ENCODE measurements at places on chromosomes 1 and 21.

- DNase-seq = no peak
These were observed 63.1 kb upstream of the PBX1 start for GRCh38 chr1:164495905-164496304.

GRCh38 chr1:155226910-155227260, 18.4 kb downstream of the MTX1 start:
- peak; percentile 91 for DNase-seq

DNA sequence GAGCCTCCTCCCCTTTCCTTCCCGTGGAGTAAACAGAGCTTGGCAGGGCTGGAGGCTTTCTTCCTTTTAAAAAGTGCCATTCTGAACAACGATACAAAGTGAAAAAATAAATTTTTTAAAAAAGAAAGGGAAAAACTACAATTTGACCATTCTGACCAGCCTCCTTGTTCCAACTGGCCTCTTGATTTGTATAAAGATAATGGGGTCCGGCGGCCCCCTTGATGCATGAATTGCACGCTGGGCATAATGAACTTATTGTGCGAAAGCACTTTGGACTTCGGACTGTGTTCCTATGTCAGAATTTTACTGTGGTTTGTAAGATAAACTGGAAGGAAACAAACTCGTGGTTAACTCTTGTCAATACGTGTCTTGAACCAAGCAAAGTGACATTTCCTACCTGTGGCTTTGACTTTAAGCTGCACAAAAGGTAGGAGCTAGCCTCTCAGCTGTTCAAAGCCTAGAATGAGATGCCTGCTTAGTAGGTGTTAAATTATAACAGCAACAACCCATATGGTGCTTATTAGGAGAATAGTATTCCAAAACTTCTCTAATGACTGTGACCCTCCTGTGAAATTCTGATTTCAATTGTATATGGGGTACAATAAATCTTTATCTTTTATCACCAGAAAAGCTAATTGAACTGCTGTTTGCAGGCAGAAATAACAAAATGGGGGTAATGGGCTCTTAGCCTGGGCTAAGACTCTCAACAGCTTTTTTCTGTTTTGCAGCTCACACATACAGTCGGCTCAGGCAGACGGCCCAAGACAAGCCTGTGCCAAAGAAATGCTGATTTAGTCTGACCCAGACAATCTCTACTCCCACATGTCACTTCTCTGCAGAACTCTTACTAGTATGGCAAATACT, 9.3 kb downstream of the IRF2BP2 start:
- peak; percentile 36 for DNase-seq

DNA sequence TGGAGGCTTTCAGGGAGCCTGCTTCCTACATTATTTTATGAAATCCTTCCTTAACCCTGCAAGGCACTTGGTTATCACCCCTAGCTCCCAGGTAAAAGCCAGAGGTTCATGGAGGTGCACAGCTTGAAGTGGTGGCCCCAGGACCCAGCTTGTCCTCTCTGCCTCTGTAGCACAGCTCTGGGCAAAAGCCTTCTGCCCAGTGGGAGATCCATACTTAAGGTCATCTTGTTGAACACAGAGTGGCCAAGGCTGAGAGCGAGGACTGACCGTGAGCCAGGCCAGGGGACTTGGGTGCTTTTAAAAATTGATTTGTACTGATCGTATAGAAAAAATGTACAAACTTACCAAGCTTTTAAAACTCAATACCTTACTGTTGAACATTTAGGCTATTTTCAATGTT, 33.4 kb downstream of the KCNA2 start:
- DNase-seq = no peak

GRCh38 chr21:28421716-28422524, 570.8 kb downstream of the LTN1 start:
- DNase-seq = no peak

- no peak for DNase-seq
These were observed 574.2 kb downstream of the MATN1 start for GRCh38 chr1:30149226-30149625.

- DNase-seq = peak; percentile 19
These were observed 30.8 kb downstream of the SPAG17 start for GRCh38 chr1:118154220-118154619.

GRCh38 chr1:181499825-181500224, 16.5 kb downstream of the CACNA1E start:
- no peak for DNase-seq

- peak; percentile 10 for DNase-seq
These were observed 5.1 kb upstream of the LAMTOR5 start for GRCh38 chr1:110412576-110412975.

DNA sequence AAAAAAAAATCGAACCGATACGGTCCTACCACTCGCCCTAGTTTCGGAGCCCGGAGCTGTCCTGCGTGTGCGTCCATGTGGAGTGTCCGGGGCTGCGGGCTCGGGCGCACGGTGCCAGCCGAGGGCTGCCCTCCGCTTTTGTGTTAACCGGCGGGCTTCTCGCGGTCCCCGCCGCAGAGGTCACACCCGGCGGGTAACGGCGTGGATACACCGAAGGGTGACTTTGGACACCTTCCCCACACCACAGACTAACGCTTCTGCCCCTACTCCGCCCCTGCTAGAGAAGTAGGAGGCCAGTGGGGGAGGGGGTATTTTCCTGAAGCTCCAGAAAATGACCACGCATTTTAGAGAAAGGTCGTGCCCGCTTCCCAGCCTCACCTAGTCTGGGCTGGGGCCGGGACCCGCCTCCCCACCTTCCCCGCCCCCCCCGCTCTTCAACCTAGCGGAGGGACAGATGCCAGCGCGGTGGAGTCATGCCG, 609 bp upstream of the ATF3 start:
- no peak for DNase-seq

DNA sequence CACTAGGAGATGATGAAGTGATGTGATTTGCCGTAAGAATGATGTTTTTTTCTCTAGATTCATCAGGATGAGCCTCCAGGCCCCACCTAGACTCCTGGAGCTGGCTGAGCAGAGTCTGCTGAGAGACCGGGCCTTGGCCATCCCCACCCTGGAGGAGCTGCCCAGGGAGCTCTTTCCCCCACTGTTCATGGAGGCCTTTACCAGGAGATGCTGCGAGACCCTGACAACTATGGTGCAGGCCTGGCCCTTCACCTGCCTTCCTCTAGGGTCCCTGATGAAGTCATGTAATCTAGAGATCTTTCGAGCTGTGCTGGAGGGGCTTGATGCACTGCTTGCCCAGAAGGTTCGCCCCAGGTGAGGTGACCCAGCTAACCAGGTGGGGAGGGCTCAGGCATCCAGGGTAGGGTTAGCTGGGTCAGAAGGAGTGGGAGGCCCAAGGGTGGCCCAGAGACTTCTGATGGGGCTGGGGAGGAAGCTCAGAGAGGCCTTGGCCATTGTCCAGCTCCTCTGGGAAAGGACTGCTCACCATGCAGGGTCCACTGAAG, 1.3 kb downstream of the PRAMEF12 start:
- DNase-seq = no peak

GRCh38 chr1:52413410-52413989, 9.1 kb downstream of the PRPF38A start:
- no peak for DNase-seq

- DNase-seq = no peak
These were observed 15.1 kb downstream of the CELF3 start for GRCh38 chr1:151701515-151701914.

DNA sequence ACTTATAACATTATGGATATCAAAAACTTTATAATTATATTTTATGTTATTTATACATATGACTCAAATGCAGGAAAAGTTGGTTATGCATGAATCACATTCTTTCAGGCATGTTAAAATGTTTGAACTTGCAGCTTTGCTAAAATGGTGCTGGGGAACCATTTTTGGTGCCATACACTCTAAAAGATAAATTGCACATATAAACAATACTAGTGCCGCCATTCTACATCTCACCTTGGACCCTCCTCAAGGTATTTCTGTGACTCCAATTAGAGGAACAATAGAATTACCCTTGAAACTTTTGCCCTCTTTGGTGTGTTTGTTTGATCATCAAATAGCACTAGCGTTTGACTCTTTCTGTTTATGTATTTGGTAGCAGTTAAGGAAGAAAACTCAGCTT, 997 bp downstream of the PRKACB start:
- no peak for DNase-seq

- no peak for DNase-seq
These were observed 32.7 kb upstream of the MTR start for GRCh38 chr1:236762410-236762809.

GRCh38 chr1:19329188-19329587, 17.1 kb downstream of the SLC66A1 start:
- DNase-seq = no peak

DNA sequence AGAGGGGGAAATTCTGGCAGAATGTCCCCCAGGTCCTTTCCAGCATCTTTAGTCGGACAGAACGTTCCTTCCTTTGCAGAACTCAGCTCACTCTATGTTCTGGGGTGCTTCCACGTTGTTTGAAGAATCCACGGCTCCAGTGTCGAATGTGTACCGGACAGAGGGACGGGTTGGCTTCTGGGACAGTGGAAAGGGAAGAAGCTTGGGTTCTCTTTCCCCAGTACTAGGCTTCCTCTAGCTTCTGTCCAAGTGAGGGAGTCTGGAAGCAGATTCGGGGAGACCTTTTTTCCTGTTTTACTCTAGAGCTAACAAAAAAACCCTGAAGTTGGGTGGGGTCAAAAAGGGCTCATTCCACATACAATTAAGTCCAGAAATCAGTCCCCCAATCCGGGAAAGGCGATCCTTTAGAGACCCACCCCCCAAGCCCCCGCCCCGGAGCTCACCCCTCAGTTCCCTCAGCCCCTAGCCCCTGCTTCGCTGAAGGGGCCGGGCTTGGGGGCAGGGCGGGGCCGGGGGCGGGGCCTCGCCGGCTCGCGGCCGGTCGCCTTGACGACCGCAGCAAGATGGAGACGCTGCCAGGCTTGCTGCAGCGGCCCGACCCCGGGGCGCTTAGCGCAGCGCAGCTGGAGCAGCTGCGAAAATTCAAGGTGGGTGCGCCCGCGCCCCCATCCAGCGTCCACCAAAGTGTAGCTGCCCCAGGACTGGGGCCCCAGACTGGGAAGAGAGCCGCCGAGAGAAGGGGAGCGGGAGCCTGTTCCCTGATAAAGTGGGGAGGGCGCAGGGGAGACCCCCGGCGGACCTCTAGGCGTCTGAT, at the start of gene RIIAD1:
Gene RIIAD1, plus strand, starts transcription at position 549 of the 814 bp plus-strand sequence. Its CDS starts 15 bp downstream, at position 564.
- peak; percentile 77 for DNase-seq

DNA sequence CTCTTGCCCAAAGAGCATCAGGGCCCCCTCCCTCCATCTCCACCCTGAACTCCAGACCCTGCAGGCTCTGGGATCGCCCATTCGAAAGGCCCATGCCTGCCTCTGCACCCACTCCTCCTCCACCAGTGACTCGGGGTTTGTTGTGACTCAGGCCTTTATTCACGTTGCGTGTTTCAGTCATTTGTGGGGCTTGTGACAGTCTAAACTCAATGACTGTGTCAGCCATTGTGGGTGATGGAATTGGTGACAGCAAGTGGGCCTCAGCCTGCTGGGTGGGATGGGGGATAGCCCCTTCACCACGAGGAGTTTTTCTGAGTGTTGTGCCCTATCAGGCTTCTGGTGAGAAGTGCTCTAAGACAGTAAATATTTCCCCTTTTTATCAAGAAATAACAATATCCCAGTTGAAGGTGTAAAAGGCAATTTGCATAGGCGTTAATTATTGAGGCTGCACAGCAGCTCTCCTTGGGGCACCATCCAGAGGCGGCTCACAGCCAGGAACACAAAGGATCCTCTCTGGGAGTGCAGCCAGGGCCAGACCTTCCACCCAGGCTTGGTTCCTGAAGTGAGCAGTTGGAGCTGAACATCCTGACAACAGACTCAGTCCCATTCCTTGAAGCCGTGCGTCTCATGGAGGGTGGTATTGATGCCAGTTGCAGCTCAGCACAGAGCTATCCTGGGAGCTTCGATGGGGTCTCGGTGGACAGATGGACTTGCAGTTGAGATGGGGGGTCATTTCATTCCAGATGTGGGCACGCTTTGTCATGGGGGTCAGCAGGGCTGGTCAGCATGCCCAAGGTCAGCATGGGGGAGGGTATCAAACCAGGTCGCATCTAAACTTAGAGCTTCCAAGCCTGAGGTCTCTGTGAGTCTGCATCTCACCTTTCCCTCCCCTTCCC, 135.6 kb upstream of the CACNA1E start:
- DNase-seq = no peak

- DNase-seq = no peak
These were observed 38.3 kb downstream of the IRF2BP2 start for GRCh38 chr1:234571702-234572101.

- DNase-seq = no peak
These were observed 511.0 kb upstream of the CAMK1G start for GRCh38 chr1:209072481-209072880.

DNA sequence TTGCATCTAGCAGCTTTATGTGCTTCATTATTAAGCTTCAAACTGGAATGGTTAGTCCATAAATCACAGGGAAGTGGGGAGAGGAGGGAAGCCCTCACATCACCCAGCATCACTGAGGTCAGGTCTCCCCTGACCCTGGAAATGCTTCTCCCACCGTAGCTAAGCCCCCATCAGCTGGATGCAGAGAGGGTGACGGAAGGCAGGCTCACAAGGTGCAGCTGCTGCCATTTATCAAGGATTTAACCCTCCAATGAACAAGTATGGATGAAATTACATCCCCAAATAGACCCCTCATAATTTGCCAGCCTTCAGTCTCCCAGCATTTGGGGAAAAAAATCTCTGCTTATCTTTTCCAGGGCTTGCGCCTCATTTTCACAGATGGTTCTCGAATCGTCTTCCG, 60.8 kb downstream of the PGM1 start:
- DNase-seq = no peak

GRCh38 chr1:5379176-5379759, 613.0 kb downstream of the NPHP4 start:
- DNase-seq = no peak

DNA sequence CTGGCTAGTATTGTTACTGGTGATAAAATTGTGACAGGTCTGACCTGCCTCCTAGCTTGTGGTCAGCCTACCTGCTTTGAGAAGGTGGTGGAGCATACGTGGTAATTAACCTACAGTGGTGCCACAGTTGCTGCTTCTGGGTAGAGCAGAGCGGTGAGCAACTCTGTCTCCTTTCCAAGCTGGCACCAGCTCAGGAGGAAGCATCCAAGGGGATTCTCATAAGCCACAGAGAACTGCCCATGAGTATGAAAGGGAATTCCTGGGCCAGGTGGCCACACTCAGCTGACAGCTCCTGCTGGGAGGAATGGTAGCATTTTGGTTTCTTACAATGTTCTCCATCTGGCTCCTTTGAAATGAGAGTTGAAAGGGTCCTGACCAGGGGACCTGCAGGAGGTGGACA, 39.4 kb downstream of the ATP2B4 start:
- no peak for DNase-seq

DNA sequence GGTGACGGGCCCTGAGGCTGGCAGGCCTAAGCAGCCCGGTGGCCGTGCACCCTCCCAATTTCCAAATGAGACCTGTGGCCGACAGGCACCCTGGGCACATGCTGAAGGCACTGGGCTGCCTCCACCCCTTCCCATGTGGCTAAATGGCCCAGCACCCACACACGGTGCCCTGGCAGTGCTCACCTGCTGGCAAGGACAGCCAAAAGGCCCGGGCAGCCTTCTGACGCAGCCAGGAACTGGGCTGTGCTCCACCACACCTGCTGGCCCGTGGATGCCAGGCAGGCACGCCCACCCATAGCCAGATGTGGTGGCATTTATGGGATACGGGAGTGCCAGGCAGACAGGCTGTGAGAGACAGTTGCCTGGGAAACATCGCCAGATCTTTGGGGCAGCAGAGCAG, 4.0 kb upstream of the FAAP20 start:
- no peak for DNase-seq
